ENCODE measurements at places on chromosomes 1 and 21.
A peak's percentile ranks its signal among the peaks of the same experiment; 100 is the strongest.

DNA sequence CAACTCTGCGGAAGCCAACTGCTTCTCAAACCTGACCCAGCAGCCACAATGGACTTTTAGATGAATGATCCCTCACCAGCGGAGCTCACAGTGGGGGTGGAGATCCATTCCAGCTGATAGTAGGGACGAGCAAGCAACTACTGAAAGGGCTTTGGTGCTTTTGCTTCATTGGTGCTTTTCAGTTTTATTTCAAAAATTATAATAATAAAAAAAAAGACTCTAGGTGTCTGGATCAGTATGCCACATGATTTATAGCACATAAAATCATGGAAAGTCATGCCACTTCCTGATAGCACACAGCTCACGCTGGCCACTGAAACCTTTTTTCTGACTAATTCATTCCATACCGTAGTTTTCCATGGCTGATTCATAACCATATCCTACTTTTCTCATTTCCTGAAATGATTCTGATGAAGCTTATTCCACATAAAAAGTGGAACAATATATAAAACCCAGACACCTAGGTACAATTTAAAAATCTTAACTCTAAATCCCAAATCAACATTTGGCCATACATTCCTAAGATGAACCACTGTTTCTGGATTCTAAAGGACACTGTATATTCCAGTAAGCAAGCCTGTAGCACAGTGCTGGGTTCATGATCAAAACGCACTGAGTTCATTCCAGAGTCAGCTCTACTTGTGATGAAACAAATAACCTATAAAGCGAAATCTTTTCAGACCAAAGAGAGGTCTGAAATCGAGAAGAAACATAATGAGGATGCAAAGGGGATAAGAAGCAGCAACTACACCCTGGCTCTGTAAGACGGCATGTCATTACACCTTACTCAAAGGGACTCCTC, 41.3 kb upstream of the KCNE1 start:
- DNase-seq = peak; percentile 10

DNA sequence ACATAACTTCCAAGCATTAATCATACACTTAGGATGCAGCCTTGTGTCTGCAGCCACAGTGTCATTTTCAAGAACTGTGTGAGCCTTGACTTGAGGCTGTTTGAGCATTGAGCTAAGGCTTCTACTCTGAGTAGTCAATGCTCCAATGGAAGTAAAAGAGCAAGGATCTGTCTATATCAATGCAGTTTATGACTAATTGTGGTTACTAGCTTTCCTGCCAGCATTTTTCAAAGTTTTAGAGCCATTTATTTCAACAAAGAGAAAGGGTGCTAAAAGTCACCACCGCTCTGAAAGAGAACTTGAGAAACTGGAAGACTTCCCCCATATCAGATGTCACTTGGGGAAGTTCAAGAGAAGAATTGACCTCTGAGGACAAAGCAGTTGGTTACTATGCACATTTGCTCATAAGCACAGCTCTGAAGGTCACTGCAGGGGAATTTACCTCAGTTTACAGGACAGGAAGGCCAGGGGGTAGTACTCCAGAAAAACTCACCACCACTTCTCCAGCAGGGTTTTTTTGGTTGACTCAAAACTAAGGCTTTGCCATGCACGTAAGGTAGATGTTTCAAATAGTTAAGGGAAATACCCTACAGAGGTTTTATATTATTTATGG, 24.5 kb upstream of the RGS1 start:
- peak; percentile 16 for DNase-seq

GRCh38 chr1:10851024-10852013, 54.9 kb upstream of the CASZ1 start:
- DNase-seq = no peak

DNA sequence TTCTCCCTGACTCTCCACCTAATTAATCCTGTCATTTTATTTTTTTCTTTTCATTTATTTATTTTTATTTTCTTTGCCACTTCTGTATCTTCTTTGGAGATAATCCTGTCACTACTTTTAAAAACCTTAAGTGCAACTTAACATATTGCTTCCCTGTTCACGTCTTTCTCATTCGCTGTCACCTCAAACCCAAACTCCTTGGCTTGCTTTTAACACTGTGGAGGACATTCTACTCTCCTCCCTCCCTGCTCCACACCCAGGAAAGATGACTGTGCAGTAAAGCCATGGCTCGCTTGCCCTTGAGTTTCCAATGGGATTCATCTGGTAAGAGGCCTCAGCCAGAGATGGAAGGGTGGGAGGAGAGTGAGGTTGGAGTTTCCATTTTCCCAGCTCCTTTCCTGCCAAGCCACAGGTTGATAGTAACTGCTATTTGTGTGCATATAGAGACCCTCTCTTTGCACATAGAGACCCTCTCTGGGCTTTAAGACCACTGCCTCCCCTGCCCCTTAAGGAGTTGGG, 6.4 kb upstream of the BRWD1 start:
- no peak for DNase-seq

DNA sequence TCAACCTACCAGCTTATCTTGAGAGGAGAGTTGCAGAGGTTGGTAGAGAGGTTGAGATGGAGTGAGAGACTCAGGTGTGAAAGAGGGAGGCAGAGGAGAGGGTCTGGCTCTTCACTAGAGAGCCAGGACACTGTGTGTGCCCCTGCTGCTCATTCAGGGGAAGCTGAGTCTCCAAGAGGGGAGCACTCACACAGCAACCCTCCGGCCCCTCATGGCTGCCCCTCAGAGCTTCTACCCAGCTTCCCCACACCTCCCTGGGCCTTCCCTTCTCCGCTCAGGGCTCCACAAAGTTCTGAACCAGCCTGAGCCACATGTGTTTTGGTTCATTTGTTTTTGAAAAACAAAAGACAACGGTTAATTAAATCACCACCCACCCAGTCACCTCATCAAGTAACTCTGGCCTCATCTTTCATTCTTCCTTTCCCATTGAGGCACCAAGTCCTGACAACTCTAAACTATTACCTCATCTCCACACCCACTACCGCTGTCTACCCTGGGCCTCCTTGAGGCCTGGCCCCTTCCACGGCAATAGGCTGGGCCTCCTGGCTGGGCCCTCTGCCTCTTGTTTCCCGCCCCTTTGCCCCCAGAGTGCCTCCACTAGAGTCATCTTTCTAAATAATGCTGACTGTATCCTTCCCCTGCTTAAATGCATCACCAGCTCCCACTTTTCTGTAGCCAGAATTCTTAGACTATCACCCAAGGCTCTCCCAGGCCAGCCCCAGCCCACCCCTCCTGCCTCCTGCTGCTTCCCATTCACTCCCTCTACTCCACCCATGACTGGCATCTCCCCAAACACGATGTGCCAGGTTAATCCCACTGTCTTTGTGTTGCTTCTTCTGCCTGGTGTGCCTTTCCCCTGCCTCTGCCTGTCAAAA, 33.0 kb downstream of the TNNT2 start:
- no peak for DNase-seq

DNA sequence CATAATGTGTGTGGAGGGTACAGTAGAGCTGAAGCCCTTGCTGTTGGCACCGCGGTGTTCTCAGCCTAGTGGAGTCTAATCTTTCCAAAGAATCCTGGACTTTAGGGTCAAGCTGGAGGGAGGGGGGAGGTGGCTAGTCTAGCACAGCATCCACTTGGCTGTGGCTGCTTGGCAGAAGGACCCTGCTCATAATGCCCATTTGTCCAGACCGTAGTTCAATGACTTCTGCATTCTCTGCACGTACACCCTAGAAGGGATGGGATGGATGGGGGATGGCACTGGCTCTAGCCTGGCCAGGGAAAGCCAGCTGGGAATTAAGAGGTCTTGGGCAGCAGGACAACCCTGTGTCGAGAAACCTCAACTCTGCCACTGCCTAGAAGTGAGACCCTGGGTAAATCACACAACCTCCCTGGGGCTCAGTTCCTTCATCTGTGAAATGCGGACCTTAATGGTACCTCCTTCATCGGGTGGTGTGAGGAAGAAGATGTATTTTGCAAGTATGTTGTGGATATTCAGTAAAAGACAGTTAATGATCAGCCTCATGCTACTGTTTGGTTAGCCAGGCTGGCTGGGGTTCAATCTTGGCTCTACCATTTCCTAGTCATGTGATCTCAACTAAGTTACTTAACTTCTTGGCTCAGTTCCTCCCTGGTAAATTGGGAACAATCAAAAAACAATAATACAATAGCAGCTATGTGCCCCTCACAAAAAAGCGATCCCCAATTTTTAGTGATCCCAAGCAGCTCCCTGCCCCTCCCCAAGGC, 27.2 kb upstream of the CLIC4 start:
- DNase-seq = no peak

GRCh38 chr1:60245324-60245723, 171.8 kb upstream of the C1orf87 start:
- DNase-seq = no peak

DNA sequence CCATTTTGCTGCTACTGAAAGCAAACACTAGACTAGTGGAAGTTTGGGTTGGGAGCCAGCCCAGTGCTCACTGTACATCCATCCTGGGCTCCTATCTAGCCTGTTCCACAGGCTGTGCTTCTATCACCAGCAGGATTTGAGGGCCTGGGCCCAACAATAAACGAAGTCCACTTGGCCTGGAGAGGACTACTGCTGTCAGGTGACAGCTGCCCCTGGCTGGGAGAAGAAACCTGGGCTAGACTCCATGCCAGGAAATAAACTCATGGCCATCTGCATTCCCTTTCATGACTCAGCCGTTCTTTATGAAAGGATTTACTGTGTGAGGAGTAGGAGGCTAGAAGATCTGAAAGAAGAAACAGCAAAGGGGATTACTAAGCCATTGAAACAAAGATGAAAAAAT, 35.5 kb downstream of the COLGALT2 start:
- peak; percentile 77 for DNase-seq

- no peak for DNase-seq
Measured at GRCh38 chr1:27520651-27521050, 30.7 kb upstream of the WASF2 start.

DNA sequence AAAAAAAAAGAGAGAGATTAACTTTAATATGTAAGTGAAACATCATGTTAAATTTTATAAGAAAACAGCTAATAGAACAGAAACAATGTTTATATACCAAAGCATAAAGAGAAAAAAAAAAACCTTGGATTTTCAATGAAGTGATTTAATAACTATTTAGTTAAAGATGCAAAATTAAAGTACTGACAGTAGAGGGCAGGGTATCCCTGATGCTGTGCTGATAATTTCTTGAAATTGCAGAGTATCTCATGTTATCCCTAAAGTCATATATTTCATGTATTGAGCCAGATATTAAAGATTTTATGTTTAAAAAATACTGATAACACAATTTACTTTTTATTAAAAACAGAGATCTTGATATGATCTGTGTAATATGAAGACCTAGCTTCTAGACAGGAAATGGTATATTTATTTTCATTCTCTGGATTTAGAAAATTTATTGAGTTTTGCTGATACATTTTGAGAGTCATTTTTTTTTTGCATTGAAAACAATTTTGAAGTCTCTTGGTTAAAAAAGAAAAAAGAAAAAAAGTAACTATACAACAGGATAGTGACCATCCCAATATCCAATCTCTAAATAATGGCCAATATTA, 273.2 kb downstream of the USP25 start:
- DNase-seq = no peak

DNA sequence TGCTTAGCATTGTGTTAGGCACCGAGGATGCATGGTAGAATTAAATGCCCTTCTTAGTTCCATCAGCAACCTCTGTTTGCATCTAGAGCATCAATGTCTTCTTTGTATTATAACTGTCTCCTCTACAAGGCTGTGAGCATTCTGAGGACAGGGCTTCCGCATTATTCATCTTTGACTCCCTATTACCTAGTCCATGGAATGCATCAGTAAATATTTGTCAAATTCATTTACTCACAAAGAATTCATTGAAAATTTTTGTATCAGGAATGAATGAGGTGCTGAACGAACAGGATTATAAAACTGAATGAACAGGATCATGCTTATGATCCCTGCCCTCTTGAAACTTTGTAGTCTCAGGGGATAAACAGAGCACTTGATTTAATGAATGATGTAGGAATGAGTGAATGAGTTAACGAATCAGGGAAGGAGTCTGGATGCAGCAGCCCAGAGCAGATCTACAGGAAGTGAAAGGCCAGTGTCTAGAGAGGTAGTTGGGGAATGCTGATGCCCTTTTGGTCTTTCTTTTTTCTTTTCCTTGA, 2.8 kb downstream of the RHBDL2 start:
- no peak for DNase-seq

GRCh38 chr1:221690858-221691257, 51.0 kb downstream of the DUSP10 start:
- DNase-seq = no peak

GRCh38 chr1:160143695-160144094, 7.7 kb upstream of the ATP1A4 start:
- DNase-seq = no peak

GRCh38 chr1:8423269-8423691, 105.4 kb downstream of the SLC45A1 start:
- DNase-seq = no peak

- no peak for DNase-seq
Measured at GRCh38 chr1:112075566-112075965, 86.1 kb upstream of the KCND3 start.

GRCh38 chr1:64864018-64864940, 102.1 kb downstream of the JAK1 start:
- peak; percentile 33 for DNase-seq

DNA sequence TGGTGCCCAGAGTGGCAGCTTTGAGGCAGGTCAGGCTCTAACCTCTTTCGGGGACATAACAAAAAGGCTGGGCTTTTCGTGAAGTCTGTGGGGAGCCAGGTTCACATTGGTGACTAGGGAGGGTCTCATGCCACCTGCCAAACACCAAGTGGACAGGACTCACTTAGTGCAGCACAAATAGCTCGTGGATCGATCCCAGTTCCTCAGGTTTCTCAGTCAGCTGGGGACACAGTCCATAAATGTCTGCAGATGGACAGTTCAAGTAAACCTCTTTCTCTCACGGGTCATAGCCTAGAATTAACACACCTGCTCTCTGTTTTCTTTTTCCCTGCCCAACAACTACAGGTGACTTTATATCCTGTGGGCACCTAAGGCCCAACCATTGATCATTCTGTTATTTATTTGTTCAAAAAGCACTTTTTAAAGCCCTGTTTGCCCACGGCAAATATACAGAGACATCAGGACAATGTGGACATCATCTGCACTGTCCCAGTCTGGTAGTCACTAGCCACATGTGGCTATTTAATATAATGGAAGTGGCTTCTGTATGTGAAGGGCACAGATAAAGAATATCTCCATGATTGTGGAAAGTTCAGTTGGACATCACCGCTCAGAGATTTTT, 53.5 kb downstream of the CAPN2 start:
- no peak for DNase-seq

DNA sequence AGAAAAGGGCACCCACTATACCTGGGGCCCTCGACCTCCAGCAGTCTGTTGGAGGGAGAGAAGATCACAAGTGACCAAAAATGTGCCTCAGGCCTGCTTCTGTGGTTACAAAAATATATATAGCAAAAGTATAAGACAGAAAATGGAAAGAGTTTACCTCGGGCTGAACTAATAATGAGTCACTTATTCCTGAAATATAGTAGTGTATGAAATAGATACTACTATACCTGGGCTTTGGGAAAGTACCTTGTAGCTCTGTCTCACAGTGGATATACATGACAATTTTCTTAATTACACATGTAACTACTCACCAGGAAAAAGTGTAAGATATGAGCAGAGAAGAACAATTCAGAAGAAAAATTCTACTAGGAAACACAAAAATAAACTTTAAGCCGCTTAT, 7.3 kb upstream of the APCS start:
- DNase-seq = no peak

GRCh38 chr1:8437347-8437746, 119.4 kb downstream of the SLC45A1 start:
- no peak for DNase-seq
